ENCODE measurements at places on chromosomes 12 and 14.

DNA sequence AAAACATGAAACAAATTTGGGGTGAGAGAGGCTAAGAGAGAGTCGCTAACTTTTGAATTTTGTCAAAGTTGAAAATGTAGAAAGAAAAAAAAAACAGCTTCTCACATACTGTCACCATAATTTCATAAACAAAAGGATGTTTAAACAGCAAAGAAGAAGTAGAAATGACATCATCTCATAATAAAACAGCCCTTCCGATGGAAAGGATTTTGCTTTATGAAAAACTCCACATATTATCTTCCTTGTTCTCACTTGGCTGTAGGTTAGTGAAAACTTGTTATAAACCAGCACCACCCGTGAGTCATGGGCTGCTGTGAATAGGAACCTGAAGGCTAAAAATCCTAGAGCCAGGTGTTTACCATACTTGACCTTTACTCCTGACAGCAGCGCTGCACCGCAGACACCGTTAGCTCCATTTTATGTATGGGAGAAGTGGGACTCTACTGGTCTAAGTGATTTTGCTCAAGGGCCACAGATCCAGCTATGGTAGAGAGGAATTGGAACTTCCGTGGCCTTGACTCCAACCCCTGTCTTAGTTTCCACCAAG lies 63.0 kb upstream of the VRK1 start:
- DNase-seq: no peak

DNA sequence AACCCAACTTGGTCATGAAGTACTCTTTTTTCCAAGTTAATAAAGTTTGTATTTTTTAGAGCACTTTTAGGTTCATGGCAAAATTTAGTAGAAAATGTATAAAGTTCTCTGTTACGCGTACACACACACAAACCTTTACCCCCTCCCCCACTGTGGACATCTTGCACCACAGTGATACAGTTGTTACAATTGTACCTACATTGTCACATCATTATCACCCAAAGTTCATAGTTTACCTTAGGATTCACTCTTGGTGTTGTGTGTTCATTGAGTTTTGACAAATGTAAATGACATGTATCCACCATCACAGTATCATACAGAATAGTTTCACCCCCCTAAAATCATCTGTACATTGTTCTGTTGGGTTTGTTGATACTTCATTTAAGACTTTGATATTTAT lies 23.9 kb downstream of the PLEKHA5 start:
- DNase-seq: no peak

DNA sequence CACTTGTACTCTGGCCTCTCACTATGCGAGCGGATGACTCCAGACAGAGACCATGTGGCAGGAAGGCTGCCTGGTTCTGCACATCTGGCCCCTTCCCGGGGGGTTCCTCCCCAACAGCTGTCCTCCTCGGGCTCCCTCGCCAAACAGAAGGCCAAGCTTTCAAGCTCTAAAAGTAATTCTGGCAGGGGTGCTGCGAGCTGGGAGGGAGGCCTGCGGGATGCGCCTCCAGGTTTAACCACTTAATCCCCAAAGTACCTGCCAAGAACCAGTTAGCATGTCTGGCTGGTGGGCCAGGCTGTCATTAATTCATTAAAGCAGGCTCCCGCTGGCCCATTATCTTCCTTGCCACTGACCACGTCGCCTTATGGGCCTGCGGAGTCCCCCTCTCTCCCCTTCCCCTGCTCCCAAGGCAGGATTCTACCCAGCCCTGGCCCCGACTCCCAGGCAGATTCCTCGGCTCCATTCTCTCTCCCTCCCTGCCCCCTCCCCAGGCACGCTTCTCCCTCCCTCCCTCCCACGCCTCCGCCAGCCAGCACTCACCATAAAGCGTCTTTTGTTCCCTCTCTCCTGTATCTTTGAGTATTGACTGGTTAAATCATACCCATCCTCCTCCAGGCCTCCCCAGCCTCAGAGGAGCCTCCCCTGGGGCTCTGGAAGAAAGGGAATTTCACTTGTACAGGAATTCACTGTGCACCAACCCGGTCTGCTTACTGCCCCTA lies 4.9 kb downstream of the HRK start:
- DNase-seq: no peak

DNA sequence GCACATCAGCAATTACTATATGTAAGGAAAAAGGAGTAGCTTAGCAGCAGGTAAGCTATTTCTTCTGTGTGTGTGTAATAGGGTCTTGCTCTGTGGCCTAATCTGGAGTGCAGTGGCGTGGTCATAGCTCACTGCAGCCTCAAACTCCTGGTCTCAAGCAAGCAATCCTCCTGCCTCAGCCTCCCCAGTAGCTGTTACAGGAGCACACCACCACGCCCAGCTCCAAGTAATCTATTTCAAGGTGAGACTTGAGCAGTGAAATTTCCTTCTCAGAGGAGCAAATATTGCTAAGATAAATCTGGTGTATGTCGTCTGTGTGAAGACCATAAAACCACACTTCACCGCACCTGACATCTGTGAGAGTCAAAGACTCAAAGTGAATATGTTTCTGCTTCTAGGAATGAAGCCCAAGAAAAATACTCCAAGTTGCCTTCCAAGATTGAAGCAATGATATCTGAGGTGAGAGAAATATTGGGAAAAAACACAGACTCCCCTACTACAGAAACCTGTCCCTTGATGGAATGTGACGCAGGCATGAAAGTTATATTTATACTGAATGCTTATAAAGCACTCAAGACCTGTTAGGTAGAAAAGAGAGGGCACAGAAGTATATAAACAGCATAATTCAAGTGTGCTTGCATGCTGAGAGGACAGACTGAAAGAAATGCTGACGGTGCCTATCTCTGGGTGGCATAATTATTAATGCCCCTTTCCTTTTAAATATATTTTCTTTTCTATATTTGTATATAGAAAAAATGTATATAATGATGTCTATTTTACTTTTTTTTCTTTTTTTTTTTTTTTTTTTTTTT lies 2.5 kb upstream of the SELPLG start:
- no peak for DNase-seq

DNA sequence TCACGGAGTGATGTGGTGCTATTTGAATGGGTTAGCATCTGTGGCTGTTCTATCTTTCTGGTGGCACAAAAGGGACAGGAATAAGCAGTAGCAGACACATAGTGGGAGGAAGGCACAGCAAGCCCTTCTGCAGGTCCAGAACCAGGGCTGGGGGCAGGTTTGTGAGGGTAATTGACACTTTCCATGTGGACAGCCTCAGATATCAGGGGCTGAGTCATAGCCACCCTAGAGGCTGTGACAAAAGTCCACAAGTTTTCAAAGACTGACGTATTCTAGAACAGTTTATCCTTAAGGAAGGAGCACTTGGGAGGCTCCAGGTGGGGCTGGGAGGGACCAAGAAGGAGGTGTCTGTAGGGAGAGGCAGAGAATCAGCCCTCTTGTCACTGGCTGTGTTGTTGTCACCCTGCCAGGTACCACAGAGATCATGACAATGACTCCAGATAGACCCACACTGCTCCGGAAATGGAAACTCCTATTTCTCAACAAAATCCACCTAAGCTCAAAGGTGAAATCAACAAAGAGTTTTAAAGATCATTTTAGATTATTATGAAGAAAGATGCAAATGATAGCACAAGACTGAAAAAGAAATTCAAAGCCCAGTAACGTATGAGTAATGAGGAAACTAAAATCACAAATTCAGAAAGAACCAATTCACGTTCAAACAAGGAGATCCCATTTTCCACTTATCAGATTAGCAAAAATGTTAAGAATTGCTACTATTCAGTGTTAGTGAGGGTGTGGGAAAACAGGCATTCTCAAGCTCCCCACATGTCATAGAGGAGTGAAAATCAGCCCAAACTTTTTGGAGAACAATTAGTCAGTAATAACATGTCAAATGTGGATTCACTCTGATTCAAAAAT lies 48.3 kb downstream of the NFKBIA start:
- DNase-seq: no peak

DNA sequence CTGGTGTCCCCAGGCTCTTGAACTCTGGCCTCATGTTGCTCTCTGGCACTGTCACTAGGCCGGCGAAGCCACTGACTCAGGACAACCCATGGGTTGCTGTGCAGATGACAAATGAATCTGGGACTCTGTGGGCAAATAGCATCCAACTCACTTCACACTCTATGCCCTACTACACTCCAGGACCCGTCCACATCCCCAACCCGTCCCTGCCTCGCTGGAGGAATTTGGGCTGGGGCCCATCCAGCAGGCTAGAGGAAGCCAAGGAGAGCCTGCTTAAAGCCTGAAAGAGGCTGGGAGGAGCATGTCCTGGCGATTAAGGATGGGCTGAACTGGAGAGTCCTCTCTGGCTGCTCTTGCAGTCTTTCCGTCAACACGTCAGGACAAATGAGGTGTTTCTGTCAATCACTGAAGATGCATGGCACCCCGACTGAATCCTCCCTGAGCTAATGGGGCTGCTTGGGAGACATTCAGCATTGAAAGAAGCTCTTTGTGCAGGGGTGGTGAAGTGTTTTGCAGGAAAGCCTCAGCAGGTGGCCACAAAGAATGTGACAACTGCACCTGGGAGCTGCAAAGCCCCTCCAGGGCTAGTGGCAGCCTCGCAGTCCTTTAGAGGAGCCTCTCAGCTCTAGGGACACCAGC lies 71.7 kb downstream of the ANO2 start:
- no peak for DNase-seq

DNA sequence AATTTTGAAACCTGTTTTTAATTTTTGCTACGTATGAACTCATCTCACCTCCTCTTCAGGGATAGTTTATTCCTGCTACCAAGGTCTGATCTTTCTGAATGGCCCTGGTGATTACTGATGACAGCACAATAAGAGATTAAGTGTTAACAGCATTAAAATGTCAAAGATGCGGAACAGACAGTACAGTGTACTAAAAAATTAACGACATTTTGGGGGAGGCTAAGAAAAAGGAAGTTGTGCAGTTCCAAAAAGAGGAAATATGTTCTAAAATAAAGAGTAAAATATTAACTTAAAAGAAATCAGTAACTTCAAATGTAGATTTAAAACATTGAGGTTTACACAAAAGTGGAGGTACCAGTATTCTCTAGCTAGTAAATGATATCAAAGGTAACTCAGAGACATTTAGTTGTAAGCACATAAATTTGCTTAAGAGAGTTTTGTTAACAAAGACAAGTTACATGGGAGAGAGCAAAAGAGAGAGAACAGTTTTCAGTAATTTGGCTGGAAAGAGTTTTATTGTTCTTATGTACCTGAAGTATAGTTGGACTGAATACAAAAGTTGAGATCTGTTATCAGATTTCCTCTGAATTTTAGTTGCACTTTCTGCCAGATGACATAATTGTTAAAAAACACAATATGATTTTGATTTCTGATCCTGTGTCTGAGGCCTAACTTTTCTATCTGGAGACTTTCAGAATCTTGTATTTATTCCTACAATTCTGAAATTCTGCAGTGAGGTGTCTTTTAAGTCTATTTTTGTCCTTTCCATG lies 4.2 kb upstream of the CLECL1 start:
- no peak for DNase-seq

- no peak for DNase-seq
Observed at GRCh38 chr12:26092346-26093105, 32.3 kb downstream of the BHLHE41 start.

- DNase-seq: peak; percentile 19
Observed at GRCh38 chr12:70590051-70590450, 47.2 kb downstream of the PTPRB start.

GRCh38 chr12:15633201-15633600 lies 156.0 kb downstream of the EPS8 start:
- DNase-seq: no peak

DNA sequence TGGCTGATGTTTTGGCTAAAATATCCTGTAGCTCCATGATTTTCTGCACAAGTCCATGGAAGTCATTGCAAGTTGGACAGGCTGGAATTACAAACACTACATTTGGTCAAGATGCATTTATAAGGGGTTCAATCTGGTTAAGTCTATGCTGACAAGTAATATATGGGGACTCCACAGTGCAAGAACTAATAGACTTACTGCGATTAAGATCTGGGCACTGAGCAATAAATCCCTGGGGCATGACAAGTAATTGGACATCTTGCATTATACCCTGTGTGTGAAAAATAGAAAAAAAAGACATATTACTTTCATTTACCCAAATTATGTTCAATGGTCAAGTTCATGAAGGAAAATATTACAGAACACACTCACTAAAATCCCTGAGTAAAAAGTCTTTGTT lies 99.1 kb downstream of the NELL2 start:
- no peak for DNase-seq

DNA sequence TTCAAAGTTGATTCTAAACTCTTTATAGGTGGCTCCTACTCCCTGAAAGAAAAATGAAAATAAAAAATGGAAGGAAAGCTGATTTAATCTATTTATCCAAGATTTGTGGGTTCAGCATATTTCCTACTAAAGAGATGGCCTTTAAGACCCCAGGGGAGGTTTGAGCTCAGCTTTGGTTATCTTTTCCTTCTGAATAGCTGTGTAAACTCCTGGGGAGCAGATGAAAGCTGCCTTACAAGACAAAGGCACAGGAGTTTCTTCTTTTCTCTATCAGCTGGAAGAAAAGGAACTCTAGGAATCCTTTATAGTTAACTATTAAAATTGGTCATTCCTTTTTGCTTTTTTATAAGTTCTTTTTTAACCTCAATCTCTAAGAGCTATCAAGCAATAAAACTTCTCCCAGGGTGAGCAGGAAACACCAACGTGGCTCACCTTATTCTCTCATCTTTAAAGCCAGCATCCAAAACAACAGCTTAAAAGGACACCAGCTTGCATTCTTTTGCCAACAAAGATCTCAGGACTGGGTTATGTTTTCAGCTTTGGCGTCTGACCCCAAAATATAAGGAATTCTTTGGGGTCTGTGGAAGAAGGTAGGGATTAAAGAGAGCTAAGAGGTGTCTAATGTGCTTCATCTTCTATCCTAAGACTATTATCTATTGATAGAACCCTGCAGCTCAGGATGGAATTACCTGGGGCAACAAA lies 371.7 kb upstream of the KITLG start:
- DNase-seq: no peak

DNA sequence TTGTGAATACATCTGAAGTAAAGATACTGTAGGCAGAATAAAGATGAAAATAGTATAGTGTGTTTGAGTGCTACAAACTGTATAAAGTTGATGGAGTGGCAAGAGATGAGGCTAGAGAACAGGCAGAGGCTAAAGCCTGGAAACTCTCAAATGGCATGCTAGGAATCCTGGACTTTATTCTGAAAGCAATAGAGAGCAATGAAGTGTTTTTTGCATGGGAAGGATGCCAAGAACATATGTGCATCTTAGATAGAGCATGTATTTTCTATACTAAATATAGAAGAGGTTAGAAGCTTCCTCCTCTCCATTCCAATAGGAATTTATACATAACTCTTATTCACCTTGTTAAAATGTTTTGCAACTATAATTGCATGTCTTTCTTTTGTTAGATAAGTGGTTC lies 86.3 kb upstream of the TMTC2 start:
- DNase-seq: no peak

DNA sequence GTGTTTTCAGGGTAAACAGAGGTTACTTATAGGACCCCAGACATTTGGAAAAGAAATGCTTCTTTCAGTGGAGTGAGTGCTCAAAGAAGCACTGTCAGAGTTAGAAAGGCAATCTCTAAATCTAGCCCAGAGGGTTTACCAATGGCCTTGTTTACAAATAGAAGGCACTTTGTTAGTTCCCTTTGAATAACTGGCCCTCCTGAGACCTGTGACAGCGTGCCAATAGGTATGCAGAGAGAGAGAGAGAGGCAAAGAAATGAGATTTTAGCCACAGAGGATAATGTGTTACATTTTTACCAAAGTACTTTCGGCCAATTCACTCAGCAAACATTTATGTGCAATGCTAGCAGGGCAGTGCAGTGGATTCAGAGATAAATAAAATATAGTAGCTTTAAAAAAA lies 41.9 kb downstream of the TPH2 start:
- no peak for DNase-seq
